Left lobe of liver (tissue), 2 donors: ENCODE measurements at places on chromosomes 3 and 15.

DNA sequence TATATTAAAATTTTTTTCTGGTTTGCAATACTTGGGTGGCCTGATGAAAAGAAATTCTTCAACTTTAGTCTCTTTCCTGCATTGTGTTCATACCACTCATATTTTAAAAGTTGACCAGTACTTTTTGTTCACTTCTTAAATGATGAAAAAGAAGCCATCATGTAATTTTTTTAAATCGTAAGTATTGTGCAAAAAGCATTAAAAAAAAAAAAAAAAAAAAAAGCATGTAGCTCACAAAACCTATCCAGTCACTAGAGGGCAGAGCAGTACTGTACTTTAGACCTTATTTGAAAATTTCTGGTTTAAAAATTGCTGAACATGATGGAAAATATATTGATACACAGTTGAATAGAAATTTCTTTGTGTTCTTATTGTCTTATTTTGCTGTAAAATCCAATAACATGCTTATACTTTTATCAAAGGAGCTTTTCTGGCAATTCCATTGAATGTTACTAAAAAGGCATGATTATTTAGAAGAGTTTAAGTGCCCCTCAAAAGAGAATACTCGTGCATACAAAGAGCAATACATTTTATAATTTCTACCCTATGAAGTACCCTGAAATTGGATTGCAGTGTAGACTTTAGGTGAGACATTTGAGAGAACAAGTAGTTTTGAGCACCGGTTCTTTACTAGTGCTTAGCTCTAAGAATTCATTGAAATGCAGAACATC lies 137.7 kb downstream of the BBX start:
- DNase-seq = no peak

DNA sequence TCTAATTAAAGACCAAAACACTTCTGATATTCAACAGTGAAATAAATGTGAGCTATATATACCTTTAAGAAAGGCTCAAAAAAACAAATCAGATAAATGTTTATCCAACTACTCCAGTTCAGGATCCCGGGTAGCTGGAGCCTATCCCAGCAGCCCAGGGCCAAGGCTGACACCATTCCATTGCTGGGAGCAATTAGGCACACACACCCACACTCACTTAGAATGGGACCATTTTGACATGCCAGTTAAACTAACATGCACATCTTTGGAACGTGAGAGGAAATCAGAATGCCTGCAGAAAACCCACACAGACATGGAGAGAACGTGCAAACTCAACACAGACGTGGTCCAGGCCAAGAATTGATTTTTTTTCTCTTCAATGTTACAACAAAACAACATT lies 30.0 kb upstream of the PLSCR4 start:
- DNase-seq = peak; percentile 54

GRCh38 chr3:68239542-68239941 lies 585.1 kb upstream of the SUCLG2 start:
- no peak for DNase-seq

DNA sequence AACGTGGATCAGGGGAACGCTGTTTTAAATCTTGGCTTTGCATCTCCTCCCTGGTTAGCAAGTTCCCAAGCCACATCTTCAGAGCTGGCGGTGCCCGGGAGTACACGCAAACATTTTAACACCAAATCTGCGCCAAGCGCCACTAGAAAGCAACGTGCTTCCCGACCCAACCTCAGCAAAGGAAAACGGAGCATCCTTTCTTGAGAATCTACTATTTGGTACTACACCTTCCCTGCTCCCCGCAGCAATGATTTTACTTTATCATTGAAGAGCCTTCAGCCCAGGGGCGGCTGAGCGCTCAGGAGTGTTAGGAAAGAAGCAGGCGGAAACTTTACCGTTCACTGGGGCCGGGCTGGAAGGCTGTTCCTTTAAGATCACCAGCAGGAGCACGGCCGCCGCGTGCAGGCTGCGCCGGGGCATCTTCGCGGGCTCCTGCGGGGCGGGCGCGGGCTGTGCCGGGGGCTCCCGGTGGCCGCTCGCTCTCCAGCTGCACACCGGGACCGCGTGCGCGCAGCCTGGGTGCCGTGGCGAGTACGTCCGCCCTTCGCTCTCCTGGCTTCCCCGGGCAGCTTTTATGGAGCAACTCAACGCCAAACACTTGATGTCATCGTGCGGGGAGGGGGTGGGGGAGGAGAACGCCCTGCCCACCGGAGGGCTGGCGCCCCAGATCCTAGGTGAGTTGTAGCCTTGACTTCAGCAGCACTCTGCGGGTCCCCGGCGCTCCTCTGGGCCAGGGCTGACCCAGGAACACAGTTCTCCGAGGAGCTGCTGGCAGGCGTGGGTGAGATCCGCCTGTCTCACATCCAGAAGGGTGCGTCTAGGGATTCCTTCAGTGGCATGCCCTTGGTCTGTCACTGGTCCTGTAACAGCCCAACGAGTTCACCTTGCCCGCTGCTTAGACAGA lies at the start of gene CA12:
Gene CA12, minus strand, starts transcription at position 546 of the 904 bp plus-strand sequence. Its CDS starts 126 bp downstream, at position 420.
- DNase-seq = peak; percentile 50

DNA sequence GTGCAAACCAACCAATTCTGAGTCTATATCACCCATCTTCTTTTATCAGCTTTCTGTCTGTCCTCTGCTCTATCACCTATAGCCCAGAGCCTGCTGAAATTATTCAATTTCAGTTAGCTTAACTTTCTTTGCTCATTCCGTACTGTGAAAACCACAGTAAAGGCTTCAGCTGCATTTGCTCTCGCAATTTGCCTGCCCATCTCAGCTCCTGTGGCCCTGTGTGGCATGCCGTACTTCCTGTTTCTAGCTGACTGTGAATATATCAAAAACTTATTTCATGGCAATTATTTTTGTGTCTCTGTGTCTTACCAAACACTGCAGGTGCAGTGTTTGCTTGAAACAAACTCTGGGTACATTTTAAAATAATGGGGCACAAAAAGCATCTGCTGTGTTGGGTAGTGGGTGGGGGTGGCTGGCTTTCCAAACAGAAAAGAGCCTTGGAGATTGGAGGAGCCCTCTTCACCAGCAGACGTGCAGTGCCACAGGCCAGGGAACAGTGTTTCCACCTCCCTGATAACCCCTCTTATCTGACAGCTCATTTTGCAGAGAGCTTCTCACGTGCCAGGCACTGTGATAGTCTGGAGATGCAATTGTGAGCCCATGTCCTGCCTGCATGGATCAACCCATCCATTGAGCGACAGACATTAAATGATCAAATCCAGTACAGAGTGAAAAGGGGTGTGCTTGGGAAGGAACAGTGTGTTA lies 45.2 kb downstream of the GASK1A start:
- no peak for DNase-seq

DNA sequence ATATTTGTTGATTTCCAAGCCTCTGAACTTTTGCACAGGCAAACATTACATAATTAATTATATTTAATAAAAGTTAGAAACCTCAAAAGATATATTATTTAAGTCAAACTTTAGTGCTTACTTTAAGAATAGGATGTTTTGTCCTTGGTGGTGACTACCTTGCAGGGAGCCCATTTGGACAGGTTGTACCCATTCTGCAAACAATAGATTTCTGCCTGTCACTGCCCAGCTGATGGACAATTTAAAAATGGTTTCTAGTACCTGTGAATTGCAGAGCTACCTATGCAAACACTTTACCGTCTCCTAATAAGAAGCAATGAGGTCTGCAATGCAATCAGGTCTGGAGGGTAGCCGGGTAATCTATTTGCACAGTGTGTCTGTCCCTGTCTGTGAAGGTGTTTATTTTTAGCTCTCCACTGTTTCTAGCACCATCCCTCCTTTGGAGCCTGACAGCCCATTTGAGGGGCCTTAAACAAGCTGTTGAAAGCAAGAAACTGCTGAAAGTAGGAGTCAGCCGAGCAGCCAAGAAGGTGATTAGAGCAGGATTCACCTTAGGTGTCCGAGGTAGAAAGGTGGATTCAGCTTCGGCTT lies 556.2 kb upstream of the CFAP20DC start:
- DNase-seq = no peak

- no peak for DNase-seq
Measured at GRCh38 chr15:70318594-70319465, 221.1 kb upstream of the TLE3 start.

GRCh38 chr3:141201122-141201521 lies 30.5 kb upstream of the PXYLP1 start:
- DNase-seq = no peak

DNA sequence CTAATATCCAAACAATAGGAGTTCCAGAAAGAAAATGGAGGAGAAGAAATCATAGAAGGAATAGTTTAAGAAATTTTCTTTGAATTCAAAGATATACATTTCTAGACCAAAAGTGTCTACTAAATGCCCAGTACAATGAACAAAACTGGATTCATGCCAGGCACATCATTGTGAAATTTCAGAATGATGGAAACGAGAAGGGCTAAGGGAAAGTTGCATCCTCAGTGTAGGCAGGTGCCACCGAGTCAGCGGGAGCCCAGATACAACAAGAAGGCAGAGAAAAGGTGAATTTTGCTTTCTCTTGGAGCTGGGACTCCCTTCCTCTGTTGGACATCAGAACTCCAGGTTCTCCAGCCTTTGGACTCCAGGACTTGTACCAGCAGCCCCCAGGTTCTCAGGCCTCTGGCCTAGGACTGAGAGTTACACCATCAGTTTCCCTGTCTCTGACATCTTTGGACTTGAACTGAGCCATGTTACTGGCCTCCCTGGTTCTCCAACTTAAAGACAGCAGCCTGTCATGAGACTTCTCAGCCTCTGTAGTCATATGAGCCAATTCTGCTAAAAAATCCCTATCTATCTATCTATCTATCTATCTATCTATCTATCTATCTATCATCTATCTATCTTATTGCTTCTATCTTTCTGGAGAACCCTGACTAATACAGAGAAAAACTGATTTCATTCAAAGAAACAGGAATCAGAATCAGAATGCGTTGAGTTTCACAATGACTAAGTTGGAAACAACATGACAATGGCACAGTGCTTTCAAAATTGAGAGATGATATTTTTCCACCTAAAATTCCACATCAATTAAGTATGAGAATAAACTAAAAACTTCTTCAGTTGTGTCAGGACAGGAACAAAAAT lies 207.7 kb downstream of the FAM43A start:
- no peak for DNase-seq

DNA sequence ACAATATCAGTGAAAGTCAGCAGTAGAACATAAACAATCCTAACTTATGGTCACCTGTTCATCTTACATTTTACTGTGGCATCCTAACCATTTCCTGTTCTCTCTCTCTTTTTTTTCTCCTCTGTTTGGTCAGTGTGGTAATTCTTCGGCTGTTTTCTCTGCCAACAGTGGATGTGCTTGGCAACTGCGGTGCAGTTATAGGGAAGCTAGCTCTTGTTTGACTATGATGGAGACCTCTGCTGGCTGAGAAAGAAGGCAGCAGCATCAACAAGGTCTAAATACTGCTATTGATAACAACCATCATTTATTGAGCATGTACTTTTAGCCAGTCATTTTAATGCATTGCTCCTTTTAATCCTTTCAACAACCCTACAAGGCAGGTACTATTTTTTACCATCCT lies 723 bp upstream of the DRD3 start:
- DNase-seq = no peak

- no peak for DNase-seq
Measured at GRCh38 chr15:44092221-44092620, 102.8 kb downstream of the FRMD5 start.

DNA sequence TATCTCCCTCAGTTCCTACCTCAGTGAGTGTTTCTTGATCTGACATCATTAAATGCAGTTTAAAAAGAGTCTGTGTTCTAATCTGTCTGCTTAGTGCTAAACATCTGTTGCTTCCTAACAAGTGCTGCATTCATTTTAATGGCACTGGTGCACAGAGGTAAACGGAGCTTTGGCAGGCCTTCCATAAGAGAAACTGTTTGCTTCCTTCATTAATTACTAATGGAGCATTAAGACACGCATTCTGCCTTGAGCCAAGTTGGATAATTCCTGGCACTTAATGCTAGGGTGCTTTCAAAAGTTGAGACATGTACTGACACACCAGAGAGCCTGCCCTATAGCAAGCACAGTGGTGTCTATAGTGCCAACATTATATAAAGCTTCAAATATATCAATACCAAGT lies 34.7 kb downstream of the SCG5 start:
- DNase-seq = no peak
